ENCODE measurements at places on chromosomes 6 and 20.

DNA sequence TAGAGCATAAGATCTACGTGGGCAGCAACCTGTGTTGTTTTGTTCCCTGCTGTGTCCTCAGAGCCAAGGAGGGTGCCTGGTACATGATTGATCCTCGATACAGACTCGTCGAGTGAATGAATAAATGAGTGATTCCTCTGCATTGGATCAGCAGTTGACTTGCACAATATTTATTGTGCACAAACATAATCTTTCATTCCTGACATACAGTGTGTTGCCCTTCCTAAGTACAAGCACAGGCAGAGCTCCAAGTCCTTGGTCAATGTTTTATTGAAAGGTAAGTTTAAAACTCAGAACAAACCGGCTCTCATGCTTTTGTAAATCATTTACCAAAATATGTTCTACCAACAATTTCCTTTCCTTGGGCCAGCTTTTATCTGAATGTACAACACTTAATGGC, 57.4 kb downstream of the STMND1 start:
- no peak for DNase-seq

DNA sequence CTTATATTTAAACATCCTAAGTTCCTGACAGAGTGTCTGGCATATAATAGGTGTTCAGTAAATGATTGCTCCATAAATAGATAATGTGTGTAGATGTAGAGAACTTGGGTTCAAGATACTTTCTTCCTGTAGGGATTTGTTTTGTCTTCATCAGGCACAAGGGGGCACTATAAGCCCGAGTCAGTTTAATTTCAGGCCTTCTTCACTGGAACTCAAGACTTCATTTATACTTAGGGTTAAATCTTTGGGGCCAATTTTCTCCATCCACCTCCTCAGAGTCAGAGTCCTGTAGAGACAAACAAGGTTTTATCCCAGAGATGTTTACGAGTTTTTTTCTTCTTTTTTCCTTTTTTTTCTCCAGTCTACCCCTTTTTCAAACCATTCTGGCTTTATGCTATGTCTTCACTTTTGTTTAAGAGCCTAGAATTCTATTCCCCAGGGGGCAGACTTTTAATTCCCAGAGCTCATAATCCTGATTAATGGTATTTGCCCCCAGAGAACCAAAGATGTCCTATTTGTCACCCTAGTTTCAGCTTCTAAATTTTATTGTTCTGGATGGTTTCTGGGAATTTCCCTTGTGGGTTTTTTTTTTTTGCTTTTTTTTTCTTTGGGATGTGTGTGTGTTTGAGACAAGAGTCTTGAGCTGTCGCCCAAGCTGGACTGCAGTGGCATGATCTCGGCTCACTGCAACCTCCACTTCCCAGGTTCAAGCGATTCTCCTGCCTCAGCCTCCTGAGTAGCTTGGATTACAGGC, 88.4 kb downstream of the HFE start:
- DNase-seq, result no peak

GRCh38 chr6:4946521-4946920, 57.3 kb downstream of the RPP40 start:
- DNase-seq, result no peak

- DNase-seq, result no peak
Observed at GRCh38 chr6:105553171-105553570, 150.3 kb upstream of the PREP start.

DNA sequence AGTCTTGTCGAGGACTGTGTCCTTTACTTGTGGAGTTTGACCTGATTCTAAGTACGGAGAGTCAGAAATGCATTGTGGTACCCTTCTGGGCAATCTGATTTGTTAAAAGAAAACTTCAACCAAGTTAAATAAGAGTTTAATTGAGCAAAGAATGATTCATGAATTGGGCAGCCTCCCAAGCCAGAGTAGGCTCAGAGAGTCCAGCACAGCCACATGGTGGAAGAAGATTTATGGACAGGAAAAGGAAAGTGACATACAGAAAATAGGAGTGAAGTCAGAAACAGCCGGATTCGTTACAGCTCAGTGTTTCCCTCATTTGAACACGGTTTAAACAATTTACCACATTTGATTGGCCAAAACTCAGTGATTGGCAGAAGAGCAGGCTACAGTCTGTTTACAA, 329.2 kb downstream of the DHX35 start:
- DNase-seq, result no peak

GRCh38 chr20:64106981-64107735, at the start of gene NPBWR2:
Gene NPBWR2, minus strand, starts transcription at chr20:64107565. Its CDS starts 734 bp downstream, at chr20:64106831.
- DNase-seq, result no peak

DNA sequence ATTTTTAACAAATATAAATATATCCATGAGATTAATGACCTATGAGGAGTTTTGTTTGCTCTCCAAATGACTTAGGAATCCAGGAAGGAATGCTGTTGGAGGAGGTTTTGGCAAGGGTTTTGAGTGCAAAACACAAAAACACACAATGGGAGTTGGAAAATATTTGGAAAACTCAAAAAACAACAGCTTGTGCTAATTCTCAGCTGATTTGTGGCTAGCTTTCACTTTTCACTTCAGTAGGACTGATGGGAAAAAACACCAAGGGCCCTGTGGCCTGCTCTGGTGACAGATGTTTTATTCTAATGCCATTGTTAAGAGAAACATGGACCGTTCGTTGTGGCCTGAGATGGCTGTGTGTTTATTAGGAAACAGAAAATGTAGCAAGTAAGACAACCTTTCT, 113.9 kb downstream of the ALDH8A1 start:
- no peak for DNase-seq

- no peak for DNase-seq
Observed at GRCh38 chr20:21371193-21371592, 26.1 kb downstream of the NKX2-4 start.

DNA sequence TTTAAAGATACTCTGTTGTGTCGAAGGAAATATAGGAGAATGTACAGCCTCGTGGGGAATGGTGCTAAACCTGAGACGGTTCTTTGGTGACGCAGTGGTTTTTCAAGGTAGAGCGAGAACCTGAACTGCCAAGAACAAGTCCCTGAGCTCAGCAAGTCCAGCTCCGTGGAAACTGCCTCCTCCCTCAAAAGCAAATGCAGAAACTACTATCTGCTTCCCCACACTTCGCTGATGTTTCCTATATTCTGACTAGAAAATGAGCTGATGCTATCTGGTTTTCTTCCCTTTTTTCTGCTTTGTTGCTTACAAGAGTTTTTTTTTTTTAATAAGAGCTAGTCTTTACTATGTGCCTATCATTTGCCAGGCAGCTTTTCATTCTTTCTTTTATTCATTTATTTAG, 85.3 kb upstream of the LY86 start:
- no peak for DNase-seq

DNA sequence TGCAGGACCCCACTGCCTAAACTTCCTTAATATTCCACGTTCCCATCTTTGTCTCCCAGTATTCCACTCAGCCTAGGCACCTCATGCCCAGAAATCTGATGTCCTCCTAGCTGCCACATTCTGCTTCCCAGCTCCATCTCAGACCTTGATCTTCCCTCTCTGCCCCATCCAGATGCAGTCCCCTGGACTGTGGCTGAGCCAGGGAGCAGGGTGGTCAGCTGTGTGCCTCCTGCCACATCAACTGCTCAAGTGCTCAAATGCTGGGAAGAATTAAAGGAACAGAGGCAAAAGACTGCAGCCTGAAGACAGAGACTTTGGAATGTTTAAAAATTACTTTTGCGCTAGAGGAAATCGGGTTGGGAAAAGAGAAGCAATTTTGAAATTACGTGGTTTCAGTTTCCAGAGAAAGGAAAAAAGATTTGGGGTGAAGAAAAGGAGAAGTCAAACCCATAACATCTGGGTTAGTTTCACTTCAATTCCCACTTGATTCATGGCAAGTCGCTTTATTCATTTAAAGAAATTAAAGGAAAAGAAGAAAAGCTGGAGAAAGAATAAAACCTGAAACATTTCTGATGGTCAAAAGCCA, 704.8 kb downstream of the PTPRT start:
- DNase-seq, result no peak

DNA sequence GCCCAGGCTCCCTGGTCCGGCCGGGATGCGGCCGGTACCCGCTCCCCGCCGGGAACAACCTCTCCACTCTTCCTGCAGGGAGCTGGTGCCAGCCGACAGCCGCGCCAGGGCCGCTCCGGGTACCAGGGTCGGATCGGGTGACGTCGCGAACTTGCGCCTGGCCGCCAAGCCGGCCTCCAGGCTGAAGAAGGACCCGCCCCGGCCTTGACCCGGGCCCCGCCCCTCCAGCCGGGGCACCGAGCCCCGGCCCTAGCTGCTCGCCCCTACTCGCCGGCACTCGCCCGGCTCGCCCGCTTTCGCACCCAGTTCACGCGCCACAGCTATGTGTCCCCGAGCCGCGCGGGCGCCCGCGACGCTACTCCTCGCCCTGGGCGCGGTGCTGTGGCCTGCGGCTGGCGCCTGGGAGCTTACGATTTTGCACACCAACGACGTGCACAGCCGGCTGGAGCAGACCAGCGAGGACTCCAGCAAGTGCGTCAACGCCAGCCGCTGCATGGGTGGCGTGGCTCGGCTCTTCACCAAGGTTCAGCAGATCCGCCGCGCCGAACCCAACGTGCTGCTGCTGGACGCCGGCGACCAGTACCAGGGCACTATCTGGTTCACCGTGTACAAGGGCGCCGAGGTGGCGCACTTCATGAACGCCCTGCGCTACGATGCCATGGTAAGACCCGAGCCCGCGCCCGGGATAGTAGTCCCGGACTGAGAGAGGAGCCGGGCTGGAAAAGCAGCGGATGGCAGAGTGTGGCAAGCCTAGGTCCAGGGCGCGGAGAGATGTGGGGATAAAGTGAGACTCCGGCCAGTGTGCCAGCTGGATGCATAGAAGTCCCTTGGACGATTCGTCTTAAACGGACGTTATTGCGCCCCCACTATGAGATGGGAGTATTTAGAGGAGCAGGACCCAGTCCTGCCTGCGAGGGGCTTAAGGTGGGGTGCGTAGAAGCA, at the start of gene NT5E:
Gene NT5E, plus strand, starts transcription at position 266 of the 942 bp plus-strand sequence. Its CDS starts 57 bp downstream, at position 323.
- DNase-seq, result no peak

DNA sequence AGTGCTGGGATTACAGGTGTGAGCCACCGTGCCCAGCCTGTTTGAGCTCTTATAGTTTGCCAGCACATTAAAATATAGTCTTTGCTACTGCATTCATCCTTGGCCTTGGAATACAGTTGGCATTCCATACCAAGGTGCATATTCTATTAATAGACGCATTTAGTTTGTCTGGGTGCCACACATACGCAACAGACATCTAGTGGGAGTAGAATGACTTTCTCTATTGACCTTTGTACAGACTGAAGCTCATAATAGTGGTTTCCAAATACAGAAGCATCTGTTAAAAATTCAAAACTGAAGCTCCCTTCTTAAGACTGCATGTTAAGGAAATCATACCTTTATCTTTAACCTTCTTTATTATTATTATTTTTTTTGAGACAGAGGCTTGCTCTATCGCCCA, 46.7 kb upstream of the FNDC1 start:
- DNase-seq, result no peak

- DNase-seq, result no peak
Observed at GRCh38 chr6:28747631-28748157, 176.1 kb downstream of the TRIM27 start.

DNA sequence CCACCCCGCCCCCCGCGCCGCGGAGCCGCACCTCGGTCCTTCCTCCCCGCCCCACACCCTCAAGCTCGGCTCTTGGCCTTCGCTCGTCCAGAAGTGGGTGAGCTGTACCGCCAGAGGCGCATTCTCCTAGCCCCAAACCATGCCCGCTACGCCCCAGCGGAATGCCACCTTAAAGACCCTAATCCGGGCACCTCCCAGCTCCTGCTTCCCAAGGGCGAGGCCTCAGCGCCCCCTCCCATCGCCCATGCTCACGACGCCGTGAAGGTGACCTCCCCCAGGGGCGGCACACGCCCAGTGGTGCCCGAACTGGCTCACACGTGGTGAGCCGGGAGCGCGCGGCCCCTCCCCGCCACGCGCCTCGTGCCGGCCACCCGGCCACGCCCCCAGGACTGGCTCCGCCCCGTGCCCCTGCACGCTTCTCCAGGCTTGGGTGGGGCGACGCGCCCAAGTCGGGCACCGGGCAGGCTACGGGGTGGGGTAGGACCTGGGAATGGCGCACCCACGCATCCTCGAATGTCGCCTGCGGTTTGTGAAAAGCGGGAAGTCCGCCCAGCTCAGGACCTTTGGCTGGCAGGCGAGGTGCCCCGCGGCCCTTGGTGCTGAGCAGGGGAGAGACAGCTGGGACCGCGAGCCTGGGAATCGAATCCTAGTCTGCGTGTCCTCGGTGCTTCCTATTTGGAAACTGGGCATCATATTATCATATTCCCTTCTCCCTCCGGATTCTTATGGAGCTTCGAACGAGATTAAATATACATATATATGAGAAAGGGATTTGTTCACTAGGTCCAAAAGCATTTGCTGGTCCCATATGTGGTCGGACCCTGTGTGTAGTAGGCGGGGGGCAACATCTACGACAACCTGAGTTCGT, 941 bp upstream of the SOX12 start:
- DNase-seq, result no peak

DNA sequence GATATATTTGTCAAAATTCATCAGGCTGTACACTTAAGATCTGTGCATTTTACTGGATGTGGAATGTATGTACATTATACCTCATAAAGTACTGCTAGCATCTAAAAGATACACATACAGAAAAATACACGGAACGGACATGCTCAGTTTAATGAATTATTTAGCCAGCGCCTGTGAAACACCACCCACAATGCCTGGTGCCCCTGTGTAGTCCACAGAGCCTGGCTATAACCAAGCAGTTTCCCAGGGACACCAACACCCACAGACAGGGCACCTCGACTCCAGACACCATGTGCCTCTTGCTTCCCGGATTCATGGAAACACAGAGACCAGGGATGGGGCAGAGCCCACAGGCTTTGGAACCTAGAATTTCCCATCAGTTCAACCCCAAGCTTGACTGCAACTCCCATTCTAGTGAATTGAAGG, 17.4 kb upstream of the ARMC12 start:
- DNase-seq, result no peak

DNA sequence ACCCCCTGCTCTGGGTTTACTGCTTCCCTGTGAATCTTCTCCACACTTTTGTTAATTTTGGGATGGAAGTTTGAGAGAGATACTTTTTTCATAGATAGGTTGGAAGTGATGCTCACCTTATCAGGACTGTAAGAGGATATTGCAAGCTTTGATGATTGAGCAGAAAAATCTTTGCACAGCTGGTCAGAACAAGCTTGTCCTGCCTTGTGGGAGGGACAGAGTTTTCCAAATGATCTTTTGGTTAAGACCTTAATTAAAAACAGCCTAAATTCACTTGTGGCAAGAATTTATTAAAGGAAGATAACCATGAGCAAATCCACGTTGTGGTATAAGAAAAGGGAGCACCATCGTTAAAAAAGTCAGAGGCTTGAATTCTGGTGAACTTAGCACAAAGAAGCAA, 32.2 kb downstream of the E2F3 start:
- no peak for DNase-seq

DNA sequence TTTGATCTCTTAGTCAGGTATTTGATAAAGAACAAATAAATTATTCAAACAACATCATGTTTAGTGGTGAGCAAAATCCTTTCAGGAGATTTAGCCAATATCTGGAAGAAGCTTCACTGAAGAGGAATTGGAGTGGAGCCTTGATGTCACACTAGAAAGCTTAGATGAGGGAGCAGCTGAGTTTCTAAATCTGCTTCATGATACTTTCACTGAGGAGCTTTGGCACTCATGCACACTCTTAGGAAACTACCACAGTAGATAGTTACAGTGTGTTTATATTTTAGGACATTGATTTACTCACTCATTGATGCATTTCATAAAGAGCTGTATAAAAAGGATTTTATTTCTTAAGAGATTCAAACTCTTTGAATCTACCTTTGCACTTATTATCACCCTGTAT, 366.2 kb upstream of the BTBD3 start:
- no peak for DNase-seq

- no peak for DNase-seq
Observed at GRCh38 chr6:154252678-154253077, 103.9 kb downstream of the IPCEF1 start.

GRCh38 chr6:115830895-115831294, 229.8 kb downstream of the FRK start:
- no peak for DNase-seq

Measured in GM12878 (cell line).